ENCODE measurements at places on chromosomes 16 and 17.
A peak's percentile ranks its signal among the peaks of the same experiment; 100 is the strongest.

DNA sequence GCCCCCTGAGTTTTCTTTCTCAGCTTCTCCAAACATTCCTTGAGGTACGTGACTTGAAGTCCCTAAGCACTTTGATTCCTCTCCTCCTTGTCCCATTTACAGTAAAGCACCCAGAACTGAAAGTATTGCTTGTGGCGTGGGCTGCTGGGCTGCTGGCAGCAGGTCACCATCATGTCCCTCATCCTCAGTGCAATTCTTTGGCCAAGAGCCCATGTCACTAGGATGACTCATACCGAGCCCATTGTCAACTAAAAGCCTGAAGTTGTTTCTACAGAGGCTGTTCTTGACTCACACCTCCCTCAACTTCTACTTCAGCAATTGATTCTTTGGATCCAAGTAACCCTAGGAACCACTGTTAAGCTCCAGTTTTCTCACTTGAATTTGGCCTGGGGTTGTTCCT, 54.3 kb downstream of the KPNA2 start:
- no peak for DNase-seq

GRCh38 chr17:80942423-80943345, 49.0 kb upstream of the CHMP6 start:
- DNase-seq: no peak

DNA sequence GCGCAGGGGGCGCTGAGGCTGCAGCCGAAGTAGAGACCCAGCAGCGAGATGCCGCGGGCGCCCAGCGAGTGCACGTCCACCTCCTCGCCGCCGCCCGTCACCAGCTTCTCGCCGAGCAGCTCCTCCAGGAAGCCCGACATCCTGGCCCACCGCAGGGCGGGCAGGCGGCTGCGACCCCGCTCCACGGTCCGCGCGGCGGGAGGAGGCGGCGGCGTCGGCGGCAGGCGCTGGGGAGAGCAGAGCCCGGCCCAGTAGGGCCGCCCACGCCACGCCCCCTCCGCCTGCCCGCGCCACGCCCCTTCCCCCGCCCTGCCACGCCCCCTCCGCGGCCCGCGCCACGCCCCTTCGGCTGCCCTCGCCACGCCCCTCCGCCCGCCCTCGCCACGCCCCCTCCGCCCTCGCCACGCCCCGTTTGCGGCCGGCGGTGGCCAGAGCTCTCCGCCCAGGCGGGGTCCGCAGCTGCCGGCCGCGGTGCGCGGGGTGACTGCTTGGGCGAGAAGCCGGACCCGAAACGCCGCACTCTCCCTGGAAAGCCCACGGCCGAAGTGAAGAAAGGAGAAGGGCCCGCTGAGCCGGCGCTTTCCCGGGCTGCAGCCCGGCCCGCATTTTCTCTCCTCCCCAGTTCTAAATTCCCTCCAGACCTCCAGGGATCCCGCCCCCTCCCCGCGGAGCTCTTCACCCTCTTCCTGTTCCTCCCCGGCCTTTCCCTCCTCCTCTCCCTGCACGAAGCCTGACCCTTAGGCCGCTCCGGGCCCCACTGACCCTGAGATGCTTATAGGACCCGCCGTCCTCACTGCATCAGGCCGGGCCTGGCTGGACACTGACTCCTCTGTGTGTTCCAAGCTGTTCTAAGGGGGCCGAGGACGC, at the start of gene NXN:
NXN (minus strand) TSS at position 238 of the 867 bp plus-strand sequence.
- peak; percentile 85 for DNase-seq

GRCh38 chr17:13474073-13474800, 127.5 kb downstream of the HS3ST3A1 start:
- no peak for DNase-seq

DNA sequence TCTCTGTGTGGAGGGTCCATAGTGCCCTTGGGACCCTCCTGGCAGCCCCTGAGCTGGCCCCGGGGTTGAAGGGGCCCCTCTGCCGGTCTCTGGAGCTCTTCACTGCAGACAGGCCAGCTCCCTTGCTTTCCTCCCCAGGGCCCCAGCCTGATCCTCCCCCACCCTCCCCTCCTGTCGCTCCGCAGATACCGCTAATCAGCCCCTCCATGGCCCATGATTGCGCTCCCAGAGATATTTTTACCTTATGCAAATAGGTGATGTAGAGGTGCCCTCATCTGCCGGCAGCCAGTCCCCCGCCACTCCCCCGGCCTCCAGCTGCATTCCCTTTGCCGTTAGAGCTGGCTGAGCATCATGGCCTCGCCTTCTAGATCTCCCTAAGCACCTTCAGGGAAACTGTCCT, 9.2 kb downstream of the MMP15 start:
- no peak for DNase-seq

DNA sequence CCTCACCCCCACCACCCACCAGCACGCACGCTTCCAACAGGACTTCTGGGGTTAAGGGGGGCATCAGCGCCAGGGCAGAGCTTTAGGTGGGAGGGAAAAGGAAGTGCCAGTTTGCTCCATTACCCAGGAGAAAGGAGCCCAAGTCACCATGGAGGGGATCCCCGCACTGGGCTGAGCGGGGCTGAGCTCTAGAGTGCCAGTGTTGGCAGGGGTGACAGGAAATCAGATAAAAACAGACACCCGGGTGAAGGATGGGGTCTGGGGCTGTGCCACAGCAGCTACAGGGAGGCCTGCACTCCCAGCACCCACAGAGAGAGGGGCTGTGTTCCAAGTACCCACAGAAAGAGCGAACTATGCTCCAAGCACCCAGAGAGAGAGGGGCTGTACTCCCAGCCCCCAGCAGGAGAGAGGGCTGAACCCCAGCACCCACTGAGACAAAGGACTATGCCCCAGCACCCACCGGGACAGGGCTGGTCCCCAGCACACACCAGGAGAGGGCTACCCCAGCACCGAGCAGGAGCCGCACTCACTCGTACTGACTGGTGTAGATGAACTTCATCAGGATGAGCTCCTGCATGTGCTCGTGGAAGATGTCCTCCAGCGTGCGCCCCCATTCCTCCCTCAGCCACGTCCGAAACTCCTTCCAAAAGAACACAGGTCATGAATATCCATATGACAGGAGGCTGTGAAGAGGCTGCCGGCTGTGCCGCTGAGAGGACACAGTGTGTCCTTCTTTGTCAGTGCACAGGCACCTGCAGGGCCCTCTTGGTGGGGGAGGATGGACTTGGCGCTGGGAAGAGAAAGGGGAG, 18.6 kb upstream of the C16orf95 start:
- DNase-seq: no peak

GRCh38 chr16:55255733-55256282, 68.2 kb upstream of the IRX6 start:
- DNase-seq: no peak

GRCh38 chr16:1105888-1106620, 10.0 kb upstream of the C1QTNF8 start:
- peak; percentile 19 for DNase-seq

- peak; percentile 15 for DNase-seq
Observed at GRCh38 chr16:67326472-67327309, at the start of the genes KCTD19 and LRRC36. KCTD19 (minus strand) TSS chr16:67326741; CDS start chr16:67326707, 34 bp downstream. LRRC36 (plus strand) TSS chr16:67326815; CDS start chr16:67326863, 48 bp downstream.

DNA sequence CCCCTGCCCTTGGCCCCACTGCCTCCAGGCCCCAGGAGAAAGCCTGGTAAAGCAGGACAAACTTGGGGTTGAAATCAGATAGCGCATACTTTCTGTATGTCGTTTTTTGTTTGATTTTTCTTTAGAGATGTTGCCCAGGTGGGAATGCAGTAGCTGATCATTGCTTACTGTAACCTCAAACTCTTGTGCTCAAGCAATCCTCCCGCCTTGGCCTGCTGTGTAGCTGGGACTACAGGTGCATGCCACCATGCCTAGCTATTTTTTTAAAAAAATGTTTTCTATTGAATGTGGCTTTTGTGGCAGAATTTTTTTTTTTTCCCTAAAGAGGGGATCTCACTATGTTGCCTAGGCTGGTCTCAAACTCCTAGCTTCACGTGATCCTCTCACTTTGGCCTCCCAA, 11.1 kb upstream of the CCL5 start:
- no peak for DNase-seq

DNA sequence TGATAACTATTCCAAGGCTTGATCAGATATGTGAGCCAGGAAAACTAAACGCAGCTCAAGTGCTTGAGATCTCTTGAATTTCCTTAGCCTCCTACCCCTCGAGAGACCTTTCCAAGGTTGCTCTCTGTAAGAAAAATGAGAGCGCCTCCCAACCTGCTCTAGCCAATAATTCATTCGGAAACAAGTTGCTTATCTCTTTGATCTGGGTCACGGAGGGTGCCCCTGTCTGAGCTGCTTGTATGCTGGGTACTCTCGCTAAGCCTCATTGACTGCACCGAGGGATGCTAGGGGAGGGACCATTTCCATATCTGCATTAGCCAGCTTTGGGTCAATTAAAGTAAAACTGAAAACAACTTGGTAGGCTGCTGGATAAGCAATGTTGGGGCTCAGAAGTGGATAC, 70.1 kb upstream of the SHISA6 start:
- DNase-seq: no peak

DNA sequence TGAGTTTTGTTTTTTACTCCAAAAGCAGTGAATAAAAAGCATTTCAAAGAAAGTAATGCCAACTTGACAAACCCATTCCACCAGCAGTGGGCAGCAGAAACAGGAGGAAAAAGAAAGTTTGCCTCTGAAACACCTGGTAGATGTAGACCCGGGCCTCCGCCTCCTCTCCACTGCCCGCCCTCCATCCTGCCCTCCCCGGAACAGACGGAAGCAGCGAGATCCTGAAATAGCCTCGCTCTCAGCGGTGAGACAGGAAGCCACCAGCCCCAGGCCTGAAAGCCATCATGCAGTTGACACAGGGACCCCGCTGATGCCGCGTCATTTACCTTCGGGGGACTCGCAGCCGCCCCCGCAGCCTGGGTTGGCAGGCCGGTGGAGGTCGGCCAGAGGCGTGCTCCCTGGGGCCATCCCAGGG, 67.8 kb downstream of the C16orf78 start:
- peak; percentile 48 for DNase-seq

DNA sequence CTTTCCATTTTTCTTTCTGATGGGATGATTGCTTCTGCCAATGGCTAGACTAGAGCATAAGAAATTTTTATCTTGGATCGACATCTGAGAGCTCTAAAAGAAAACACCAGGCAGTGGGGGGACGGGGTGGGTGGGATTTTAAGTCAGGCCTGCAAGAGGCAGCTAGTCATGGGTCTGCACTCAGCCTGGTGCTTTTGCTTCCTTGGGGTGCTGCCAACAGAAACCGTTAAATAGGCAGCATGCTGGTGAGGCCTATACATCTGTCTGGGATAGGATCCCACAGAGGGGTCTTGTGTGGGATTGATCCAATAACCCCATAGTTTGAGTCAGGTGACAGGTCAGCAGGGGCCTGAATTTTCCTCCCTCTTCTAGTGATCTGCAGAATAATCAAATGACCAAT, 26.9 kb downstream of the ZNRF1 start:
- no peak for DNase-seq

GRCh38 chr17:57050306-57050705, 34.7 kb upstream of the AKAP1 start:
- no peak for DNase-seq

- DNase-seq: no peak
Observed at GRCh38 chr17:38459567-38459966, 31.3 kb downstream of the ARHGAP23 start.

DNA sequence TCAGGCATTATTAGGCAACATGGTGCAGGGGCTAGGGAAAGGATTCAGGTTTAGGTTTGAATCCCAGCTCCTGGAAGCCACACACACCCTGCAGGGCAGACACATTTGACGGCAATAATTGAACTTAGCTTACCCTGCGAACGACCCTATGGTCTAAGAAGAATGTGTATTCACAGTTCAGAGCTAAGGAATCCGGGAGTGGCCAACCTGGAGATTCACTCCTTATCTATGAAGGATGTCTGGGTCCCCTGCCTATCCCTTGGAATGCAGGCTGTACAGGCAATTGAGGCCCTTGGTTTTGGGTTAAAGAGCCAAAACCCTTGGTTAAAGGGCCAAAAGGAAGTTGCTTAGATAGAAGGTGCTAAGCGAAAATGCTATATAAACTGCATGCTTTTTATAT, 2.9 kb upstream of the SYT17 start:
- DNase-seq: no peak

GRCh38 chr17:39114723-39115122, 36.7 kb downstream of the PLXDC1 start:
- no peak for DNase-seq

DNA sequence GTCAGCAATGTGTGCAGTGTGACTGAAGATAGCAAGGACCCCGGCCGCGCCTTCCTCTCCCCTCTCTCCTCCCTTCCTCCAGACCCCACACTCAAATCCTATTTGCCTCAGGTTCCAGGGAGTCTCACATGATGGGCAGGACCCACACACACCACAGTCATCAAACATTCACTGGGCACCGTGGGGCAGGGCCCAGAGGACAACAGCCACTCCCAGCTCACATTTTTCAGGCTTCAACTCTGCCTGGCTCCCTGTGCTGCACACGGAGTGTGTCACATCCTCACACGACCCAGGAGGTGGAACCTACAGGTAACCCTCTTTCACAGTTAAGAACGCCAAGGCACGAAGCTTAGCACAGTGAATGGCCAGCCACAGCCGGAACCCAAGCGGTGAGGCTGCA, 30.5 kb downstream of the PEMT start:
- no peak for DNase-seq

All from activated CD4-positive, alpha-beta T cell treated with anti-CD3 and anti-CD28 coated beads for 1 hour (primary cell).